Endodermal cell (in vitro differentiated cells): ENCODE measurements at places on chromosomes 1 and 21. TPM values are rescaled to one million over a fixed set of nuclear protein-coding genes. Genes with fewer than 3 reads are reported as not detected.

DNA sequence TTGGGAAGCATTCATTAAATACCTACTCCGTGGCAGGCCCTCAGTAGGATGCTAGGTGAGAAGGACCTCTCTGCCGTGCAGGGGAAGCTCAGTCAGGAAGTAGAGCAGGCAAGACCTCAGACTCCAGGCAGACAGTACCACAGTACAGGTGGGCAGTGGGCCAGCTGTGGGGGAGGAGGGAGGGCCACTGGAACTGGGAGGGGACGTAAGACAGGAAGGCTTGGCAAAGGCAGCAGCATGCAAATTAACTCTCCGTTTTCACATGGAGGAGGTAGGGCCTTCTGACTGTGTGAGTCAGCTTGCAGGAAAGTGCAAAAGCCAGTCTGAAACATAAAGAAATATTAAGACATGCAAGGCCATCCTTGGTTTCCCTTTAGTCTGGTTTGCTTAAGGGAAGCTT, 157.7 kb downstream of the TRIM33 start:
- DNase-seq: peak; percentile 60

GRCh38 chr1:26689504-26689903, 6.3 kb upstream of the ARID1A start:
- no peak for DNase-seq

- DNase-seq: no peak
Measured at GRCh38 chr1:35398739-35399138, 130.2 kb downstream of the ZMYM4 start.

GRCh38 chr1:17365293-17365692, 6.7 kb upstream of the PADI6 start:
- DNase-seq: no peak

- no peak for DNase-seq
Measured at GRCh38 chr1:38208716-38209632, 162.4 kb upstream of the POU3F1 start.

GRCh38 chr21:17987382-17988101, 168.4 kb upstream of the C21orf91 start:
- no peak for DNase-seq

DNA sequence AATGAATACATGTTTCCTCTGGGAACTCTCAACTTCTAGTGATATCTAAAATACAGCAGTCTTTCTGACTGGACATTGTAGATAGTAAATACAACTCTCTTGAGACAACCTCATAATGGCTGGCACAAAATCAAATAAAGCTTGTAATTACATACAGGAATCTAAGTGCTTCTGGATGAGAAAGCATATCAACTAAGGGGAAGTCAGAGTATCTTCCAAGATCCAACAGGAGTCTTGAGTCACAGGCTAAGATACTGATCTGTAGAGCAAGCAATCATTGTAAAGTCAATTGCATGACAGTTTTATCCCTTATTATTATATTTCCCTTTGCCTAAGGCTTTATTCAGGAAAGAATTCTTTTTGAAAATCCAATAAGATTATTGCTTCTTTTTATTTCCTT, 249.9 kb downstream of the LRRIQ3 start:
- DNase-seq: no peak

- DNase-seq: no peak
Measured at GRCh38 chr21:31710586-31710985, 21.3 kb downstream of the SCAF4 start.

The HSD3B2 gene
- not detected in 3 replicates for total RNA-seq

The LCE1C gene
- total RNA-seq: not detected in 2 replicates

The RBBP4 gene
- total RNA-seq: 501 to 679 TPM (median 678 TPM) in 3 replicates

The CALML6 gene
- 0.75 and 1.4 TPM in 2 replicates for total RNA-seq
